ENCODE measurements at places on chromosomes 4 and X. TPM values are rescaled to one million over a fixed set of nuclear protein-coding genes. Genes with fewer than 3 reads are reported as not detected.

PRR32 gene
- not detected for total RNA-seq

FHIP1A gene
- 38.0 TPM for total RNA-seq

SATL1 gene
- not detected for total RNA-seq

TMSB15B gene
- 17.0 TPM for total RNA-seq

CCNQ gene
- total RNA-seq, result 74.2 TPM

HCFC1 gene
- total RNA-seq, result 40.8 TPM

HERC5 gene
- 14.5 TPM for total RNA-seq

NALF2 gene
- not detected for total RNA-seq

SNX25 gene
- total RNA-seq, result 63.1 TPM

AGTR2 gene
- total RNA-seq, result not detected

SPARCL1 gene
- total RNA-seq, result not detected

TECRL gene
- total RNA-seq, result not detected

ACSL4 gene
- total RNA-seq, result 33.8 TPM

RHOH gene
- total RNA-seq, result not detected

BEX5 gene
- not detected for total RNA-seq

MAGED4B gene
- total RNA-seq, result not detected

STPG2 gene
- 0.19 TPM for total RNA-seq

TMPRSS11F gene
- not detected for total RNA-seq

USP17L12 gene
- not detected for total RNA-seq

MAGEB2 gene
- not detected for total RNA-seq

CD38 gene
- total RNA-seq, result not detected

Measured in A172 (cell line).